Activated T-helper 1 cell treated with anti-CD3 and anti-CD28 coated beads, Interleukin-12 subunit alpha, Interleukin-12 subunit beta, Interleukin-2, Interleukin-4 antibody, amounts not matched to agents 30 ng/mL and 10 ng/mL and 1 ng/mL, durations not matched to agents 14 hours and 24 hours and 36 hours (primary cell): ENCODE measurements at places on chromosomes 1 and 21.

- H3K27me3 ChIP-seq = no peaks in the 10 kb centered on the region
- H3K4me1 ChIP-seq = no peaks in the 10 kb centered on the region
- no peaks in the 10 kb centered on the region for H3K36me3 ChIP-seq
- H3K4me3 ChIP-seq = no peak overlapping the region
These were observed 32.8 kb upstream of the PTBP2 start for GRCh38 chr1:96688767-96689166.

- H3K36me3 ChIP-seq = peaks cover 7% of the 10 kb centered on the region
- DNase-seq = no peak
- H3K27me3 ChIP-seq = peaks cover 2% of the 10 kb centered on the region
- peak overlapping the region; percentile 95 for H3K27ac ChIP-seq
- peak overlapping the region; percentile 87 for H3K4me3 ChIP-seq
- H3K4me1 ChIP-seq = peaks cover 40% of the 10 kb centered on the region
These were observed 2.2 kb upstream of the ZBTB7B start for GRCh38 chr1:155000411-155000725.

DNA sequence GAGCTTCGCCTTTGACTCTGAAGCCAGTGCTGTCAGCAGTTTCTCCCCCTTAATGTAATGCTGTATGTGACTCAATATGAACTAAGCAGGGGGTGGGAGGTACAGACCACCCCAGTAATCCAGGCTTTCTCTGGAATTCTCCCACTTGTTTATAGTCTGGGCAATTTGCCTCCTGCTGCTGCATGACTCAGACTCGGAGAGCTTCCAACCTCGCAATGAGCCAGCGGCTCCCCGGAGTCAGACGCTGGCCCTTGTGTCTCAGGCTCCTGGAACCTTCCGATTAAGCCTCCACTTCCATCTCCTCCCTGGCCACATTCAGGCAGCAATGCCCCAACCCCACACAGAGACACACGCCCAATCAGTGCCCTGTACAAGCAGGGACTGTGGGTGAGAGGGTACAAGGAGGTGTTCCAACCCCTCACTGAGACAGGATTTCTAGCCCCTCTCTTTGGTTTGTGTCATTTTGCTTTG lies 471.7 kb upstream of the VAMP3 start:
- no peak overlapping the region for H3K27ac ChIP-seq
- H3K4me1 ChIP-seq = no peaks in the 10 kb centered on the region
- no peak overlapping the region for H3K4me3 ChIP-seq
- H3K27me3 ChIP-seq = peaks cover 4% of the 10 kb centered on the region

GRCh38 chr21:14862794-14863720 lies 201.7 kb downstream of the NRIP1 start:
- no peaks in the 10 kb centered on the region for H3K36me3 ChIP-seq
- H3K27ac ChIP-seq = no peak overlapping the region
- no peak overlapping the region for H3K4me3 ChIP-seq
- H3K4me1 ChIP-seq = peaks cover 5% of the 10 kb centered on the region
- no peaks in the 10 kb centered on the region for H3K27me3 ChIP-seq
- no peak for DNase-seq

GRCh38 chr1:26938004-26938658 lies 16.6 kb downstream of the NUDC start:
- DNase-seq = no peak
- H3K27ac ChIP-seq = no peak overlapping the region
- peaks cover 22% of the 10 kb centered on the region for H3K36me3 ChIP-seq
- no peaks in the 10 kb centered on the region for H3K4me1 ChIP-seq
- H3K4me3 ChIP-seq = no peak overlapping the region

- DNase-seq = no peak
- no peak overlapping the region for H3K27ac ChIP-seq
- H3K4me3 ChIP-seq = no peak overlapping the region
- H3K4me1 ChIP-seq = no peaks in the 10 kb centered on the region
These were observed 58.5 kb downstream of the SLC25A24 start for GRCh38 chr1:108141621-108142020.

GRCh38 chr1:85275701-85276214 lies 674 bp downstream of the BCL10 start:
- H3K36me3 ChIP-seq = peaks cover 31% of the 10 kb centered on the region
- peak overlapping the region; percentile 88 for H3K4me3 ChIP-seq
- DNase-seq = no peak
- H3K27me3 ChIP-seq = peaks cover 4% of the 10 kb centered on the region
- H3K27ac ChIP-seq = peak overlapping the region; percentile 82

DNA sequence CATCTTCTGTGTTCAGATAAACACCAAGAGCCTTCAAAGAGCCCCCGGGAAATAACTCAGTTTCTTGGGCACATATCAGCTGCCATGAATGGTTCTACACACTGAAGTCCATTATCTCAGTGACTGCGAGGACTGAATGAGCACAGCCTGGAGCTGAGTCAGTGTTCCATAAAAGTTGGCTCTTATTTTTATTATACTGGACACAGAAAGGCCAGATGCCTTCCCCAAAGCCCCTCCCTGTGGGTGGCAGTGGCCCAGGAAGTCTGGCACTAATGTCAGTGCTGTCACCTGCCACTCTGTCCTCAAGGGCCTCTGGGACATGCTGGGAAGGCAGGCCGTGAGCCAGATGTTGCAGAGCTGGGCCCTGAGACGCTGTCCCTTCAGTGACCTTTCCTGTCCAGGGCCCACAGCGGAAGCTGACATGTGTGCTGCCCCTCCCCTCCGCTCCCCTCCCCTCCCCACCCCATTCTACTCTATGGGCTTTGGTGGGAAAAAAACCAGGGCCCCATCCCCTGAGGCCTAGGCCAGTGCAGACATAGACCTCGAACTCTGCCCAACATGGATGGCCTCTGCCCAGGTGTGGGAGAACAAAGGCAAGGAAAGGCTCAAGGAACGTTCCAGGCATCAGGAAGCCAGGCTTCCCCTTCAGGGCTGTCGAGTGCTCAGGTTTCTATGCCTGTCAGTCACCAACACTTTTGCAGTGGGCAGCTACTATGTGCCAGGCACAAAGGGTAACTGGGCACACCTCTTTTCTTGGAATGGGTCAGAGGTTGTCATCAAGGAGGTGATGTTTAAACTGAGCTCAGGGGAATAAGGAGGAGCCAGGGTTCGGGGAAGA lies 22.4 kb upstream of the NPPB start:
- no peaks in the 10 kb centered on the region for H3K4me1 ChIP-seq
- no peaks in the 10 kb centered on the region for H3K36me3 ChIP-seq
- no peak for DNase-seq
- no peak overlapping the region for H3K4me3 ChIP-seq
- H3K27ac ChIP-seq = no peak overlapping the region

DNA sequence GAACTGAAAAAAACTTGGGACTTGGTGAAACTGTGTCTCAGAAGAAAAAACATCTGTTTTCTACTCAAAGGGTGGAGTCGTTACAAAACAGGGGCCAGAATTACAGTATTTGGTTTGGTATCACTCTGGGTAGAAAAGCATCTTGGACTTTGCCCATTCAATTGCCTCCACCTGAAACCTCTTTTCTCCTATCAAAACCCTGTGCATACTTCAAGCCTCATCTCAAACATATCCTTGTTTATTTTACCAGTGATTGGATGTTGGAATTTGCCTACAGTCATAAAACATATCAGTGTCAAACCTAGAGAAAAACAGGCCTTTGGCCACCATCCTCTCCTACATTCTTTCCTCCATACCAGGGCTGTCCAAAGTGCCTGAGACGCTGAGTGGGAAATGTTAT lies 281.5 kb downstream of the PLPP3 start:
- H3K27me3 ChIP-seq = no peaks in the 10 kb centered on the region
- no peaks in the 10 kb centered on the region for H3K36me3 ChIP-seq
- no peaks in the 10 kb centered on the region for H3K4me1 ChIP-seq
- no peak overlapping the region for H3K4me3 ChIP-seq
- no peak overlapping the region for H3K27ac ChIP-seq

DNA sequence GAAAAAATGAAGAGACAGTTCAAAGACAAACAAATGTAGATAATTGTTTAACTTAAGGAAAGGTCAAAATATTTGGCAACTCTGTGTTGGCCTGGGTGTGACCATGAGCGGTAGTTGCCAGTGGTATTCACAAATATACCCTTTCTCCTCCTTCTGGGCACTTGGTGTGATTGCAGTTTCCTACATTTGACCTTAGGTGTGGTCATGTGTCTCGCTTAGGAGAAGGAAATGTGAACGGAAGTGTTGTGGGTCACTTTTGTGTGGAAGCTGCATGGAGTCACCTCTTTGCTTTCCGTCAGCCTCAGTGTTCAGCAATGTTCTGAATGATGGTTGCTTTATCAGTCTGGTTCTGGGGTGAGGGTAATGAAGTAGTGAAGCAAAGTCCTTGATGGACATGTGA lies 3.4 kb upstream of the PCSK9 start:
- H3K4me1 ChIP-seq = no peaks in the 10 kb centered on the region
- H3K27ac ChIP-seq = no peak overlapping the region
- peaks cover 60% of the 10 kb centered on the region for H3K27me3 ChIP-seq
- H3K4me3 ChIP-seq = no peak overlapping the region

- no peak for DNase-seq
- no peaks in the 10 kb centered on the region for H3K4me1 ChIP-seq
- H3K27me3 ChIP-seq = peaks cover 8% of the 10 kb centered on the region
- no peak overlapping the region for H3K27ac ChIP-seq
These were observed 34.1 kb downstream of the EXTL2 start for GRCh38 chr1:100860397-100860991.

DNA sequence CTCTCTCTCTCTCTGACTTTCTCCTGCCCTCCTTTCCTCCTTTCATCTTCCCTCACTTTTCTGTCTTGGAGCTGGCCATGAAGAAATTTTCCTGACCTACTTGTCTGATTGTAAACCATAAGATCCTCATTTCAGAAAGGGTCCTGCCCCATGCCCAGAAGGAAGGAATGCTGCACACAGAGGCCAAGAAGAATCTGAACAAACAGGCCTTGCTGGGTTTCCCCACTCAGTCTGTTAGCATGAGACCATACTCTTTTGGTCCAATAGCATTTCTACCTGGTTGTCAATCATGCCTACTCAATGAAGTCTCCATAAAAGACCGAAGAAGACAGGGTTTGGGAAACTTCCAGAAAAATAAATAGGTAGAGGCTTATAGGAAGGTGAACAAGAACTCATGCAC lies 128.7 kb downstream of the MAB21L3 start:
- H3K27me3 ChIP-seq = peaks cover 5% of the 10 kb centered on the region
- H3K36me3 ChIP-seq = no peaks in the 10 kb centered on the region
- H3K4me3 ChIP-seq = no peak overlapping the region

DNA sequence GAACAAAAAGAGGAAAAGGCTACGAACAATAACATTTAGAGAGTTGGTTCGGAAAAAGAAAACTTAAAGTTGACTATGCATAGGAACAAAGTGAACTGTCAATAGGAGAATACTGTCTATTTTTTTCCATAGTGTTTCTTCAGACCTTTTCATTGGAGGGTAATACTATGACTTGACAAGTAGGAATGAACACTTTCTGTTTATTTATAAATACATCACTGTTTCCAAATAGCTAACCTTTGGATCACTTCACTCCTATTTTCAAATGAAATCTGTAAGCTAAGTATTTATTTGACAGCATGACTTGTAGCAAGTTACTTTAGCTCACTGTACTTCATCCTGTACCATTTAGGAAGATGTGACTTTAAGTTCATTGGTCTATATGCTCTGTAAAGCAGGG lies 221.3 kb downstream of the COL24A1 start:
- H3K27me3 ChIP-seq = no peaks in the 10 kb centered on the region
- H3K27ac ChIP-seq = no peak overlapping the region
- H3K4me3 ChIP-seq = no peak overlapping the region
- DNase-seq = no peak

DNA sequence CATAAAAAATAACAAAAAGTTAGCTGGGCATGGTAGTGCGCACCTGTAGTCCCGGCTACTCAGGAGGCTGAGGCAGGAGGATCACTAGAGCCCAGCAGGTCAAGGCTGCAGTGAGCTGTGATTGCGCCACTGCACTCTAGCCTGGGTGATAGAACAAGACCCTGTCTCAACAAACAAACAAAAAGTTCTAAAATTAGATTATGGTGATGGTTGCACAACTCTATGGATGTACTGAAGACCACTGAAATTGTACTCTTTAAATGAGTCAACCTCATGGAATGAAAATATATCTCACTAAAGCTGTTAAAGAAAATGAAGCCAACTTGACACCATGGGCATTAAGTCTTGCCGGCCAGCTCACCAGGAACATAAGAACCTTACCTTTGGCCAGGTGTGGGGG lies 9.1 kb downstream of the MRAP start:
- no peak overlapping the region for H3K27ac ChIP-seq
- H3K27me3 ChIP-seq = no peaks in the 10 kb centered on the region
- H3K4me1 ChIP-seq = peaks cover 8% of the 10 kb centered on the region
- no peak for DNase-seq
- H3K36me3 ChIP-seq = peaks cover 23% of the 10 kb centered on the region
- H3K4me3 ChIP-seq = no peak overlapping the region

DNA sequence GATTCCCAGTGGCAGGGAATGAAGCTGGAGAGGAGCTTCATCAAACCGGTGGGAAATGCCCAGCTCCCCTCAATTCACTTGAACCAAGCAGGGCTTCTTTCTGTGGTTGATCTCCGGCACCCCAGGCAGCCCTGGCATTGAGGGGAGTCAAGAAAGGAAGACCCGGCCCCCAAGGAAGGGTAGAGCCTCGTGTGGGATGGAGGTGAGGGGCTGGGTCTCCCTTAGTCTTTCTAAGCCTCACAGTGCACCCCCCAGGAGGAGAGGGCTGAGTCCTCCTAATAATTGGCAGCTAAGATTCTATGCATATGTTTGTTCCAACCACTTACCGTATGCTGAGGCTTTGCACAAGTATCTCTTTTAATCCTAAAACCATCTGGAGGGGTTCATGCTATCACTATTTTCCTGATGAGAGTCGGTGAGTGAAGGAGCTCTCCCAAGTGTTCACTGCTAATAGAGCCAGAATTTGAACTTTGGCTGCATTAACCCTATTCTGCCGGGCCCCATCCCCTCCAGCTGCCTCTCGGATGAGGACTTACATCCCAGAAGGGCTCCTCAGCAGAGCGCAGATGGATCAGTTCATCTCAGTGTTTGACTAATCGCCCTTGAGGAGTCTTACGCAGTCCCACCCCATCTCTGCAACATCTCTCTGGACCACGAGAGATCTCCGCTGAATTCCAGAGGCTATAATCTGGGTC lies 33.1 kb upstream of the TMEM51 start:
- no peak overlapping the region for H3K4me3 ChIP-seq
- no peaks in the 10 kb centered on the region for H3K36me3 ChIP-seq
- no peaks in the 10 kb centered on the region for H3K4me1 ChIP-seq
- H3K27ac ChIP-seq = no peak overlapping the region
- no peak for DNase-seq
